ENCODE measurements at places on chromosomes 16 and 17. TPM values are rescaled to one million over a fixed set of nuclear protein-coding genes. Genes with fewer than 3 reads are reported as not detected.

The C16orf96 gene
- total RNA-seq: 0.18 TPM

The NKD1 gene
- 3.1 TPM for total RNA-seq

The KCNH4 gene
- total RNA-seq: 0.53 TPM

The PRR35 gene
- total RNA-seq: not detected

The KRTAP3-1 gene
- total RNA-seq: not detected

The CLN3 gene
- total RNA-seq: 24.6 TPM

The AHSP gene
- total RNA-seq: not detected

The CCL5 gene
- 50.4 TPM for total RNA-seq

The PRKAR1A gene
- total RNA-seq: 165 TPM

The KCTD19 gene
- total RNA-seq: 1.8 TPM

The TRIM16 gene
- total RNA-seq: 14.1 TPM

The MYH3 gene
- total RNA-seq: 3.3 TPM

The MYADML2 gene
- not detected for total RNA-seq

The GH1 gene
- not detected for total RNA-seq

The PGAP3 gene
- total RNA-seq: 8.6 TPM

The KRTAP1-5 gene
- total RNA-seq: not detected

The CYGB gene
- total RNA-seq: not detected

The RANBP10 gene
- 18.0 TPM for total RNA-seq

The GGT6 gene
- total RNA-seq: not detected

The PABPN1L gene
- not detected for total RNA-seq

The ALOX15B gene
- 0.18 TPM for total RNA-seq

The EFNB3 gene
- not detected for total RNA-seq

The ABCA10 gene
- total RNA-seq: 0.32 TPM

The DECR2 gene
- total RNA-seq: 13.0 TPM

The HSF5 gene
- total RNA-seq: 3.1 TPM

The KLHL10 gene
- total RNA-seq: 0.21 TPM

The CDRT15 gene
- not detected for total RNA-seq

The RAMP2 gene
- total RNA-seq: not detected

The TMEM235 gene
- total RNA-seq: not detected

The PIPOX gene
- 1.8 TPM for total RNA-seq

The CCL8 gene
- total RNA-seq: not detected

The ADAMTS18 gene
- not detected for total RNA-seq

The TMC8 gene
- 123 TPM for total RNA-seq

The ACSF2 gene
- total RNA-seq: 15.0 TPM

The OR4D1 gene
- total RNA-seq: 0.16 TPM

The SLC12A3 gene
- total RNA-seq: not detected

The NCBP3 gene
- total RNA-seq: 44.6 TPM

The CTRB2 gene
- total RNA-seq: not detected

The CDH13 gene
- total RNA-seq: not detected

The YBX2 gene
- 0.34 TPM for total RNA-seq

The SEPTIN12 gene
- not detected for total RNA-seq

The KCNJ12 gene
- not detected for total RNA-seq

The TNFSF12 gene
- total RNA-seq: 13.7 TPM

The FNDC8 gene
- not detected for total RNA-seq

The ITGB3 gene
- 0.04 TPM for total RNA-seq

The ZACN gene
- total RNA-seq: 5.4 TPM

The DNAJA3 gene
- total RNA-seq: 93.9 TPM

The PRAC1 gene
- not detected for total RNA-seq

The MEOX1 gene
- 0.34 TPM for total RNA-seq

The ZNF205 gene
- 0.32 TPM for total RNA-seq

The TMEM186 gene
- total RNA-seq: 14.5 TPM

The KRT33A gene
- not detected for total RNA-seq

The GNGT2 gene
- total RNA-seq: 27.3 TPM

The TEKT1 gene
- not detected for total RNA-seq

The PPP1R27 gene
- total RNA-seq: not detected

The LPCAT2 gene
- total RNA-seq: 0.59 TPM

The ARMC7 gene
- 7.7 TPM for total RNA-seq

Data from activated CD4-positive, alpha-beta T cell treated with anti-CD3 and anti-CD28 coated beads for 36 hours (primary cell).